ENCODE measurements at places on chromosomes 7 and 10.

DNA sequence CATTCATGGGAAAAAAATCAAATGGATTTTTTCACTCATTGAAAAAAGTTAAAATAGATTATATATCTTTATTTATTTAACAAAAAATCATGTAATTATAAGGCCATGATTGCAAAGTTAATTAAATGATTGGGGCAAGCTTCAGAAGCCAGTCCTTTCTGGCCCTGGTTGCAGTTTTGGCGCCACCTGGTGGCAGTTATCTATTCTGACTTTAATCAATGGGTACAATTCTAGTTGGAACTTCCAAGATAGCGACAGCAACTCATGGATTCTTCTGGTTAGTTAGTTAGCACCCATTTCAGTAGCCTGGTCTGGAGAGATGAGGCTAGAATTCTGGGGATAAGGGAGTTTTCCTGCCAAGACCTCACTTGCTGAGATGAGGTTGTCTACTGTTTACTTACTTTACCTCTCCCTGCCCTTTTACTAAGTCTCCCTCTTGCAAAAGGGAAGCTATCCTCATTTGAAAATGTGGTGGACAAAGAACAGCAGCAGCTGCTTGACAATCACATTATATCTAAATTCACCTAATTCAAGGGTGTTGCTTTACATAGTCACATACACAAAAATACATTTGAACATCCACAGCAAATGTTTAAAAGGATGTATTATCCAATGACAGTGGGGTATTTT, 42.3 kb downstream of the NOC3L start:
- peak; percentile 50 for DNase-seq

DNA sequence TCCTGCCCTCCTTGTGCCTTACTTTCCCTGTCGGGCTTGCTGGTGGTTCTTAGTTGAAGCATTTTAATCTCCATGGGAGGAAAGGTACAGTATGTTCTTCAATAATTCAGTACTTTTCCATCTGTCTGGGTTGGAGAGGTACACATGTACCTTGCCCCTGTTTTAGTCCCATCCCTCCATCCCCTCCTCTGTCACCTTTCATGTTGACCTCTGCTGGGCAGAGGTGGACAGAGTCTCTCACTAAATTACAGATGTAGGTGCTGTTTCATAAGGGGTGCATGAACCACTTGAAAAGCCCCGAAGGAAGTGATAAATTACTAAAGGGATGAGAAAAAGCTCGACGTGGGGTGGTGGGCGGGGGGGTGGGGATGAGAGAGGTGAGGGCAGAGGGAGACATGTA, 5.4 kb downstream of the AGFG2 start:
- no peak for DNase-seq

DNA sequence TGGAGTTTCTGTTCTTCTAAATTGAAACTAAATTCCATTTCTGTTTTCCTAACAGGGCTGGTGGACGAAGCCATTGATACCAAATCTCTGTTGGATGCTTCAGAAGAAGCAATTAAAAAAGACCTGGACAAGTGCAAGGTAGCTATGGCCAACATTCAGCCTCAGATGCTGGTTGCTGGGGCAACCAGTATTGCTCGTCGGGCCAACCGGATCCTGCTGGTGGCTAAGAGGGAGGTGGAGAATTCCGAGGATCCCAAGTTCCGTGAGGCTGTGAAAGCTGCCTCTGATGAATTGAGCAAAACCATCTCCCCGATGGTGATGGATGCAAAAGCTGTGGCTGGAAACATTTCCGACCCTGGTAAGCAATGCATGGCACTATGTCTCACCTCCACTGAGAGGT, 45.6 kb downstream of the AP3M1 start:
- no peak for DNase-seq

DNA sequence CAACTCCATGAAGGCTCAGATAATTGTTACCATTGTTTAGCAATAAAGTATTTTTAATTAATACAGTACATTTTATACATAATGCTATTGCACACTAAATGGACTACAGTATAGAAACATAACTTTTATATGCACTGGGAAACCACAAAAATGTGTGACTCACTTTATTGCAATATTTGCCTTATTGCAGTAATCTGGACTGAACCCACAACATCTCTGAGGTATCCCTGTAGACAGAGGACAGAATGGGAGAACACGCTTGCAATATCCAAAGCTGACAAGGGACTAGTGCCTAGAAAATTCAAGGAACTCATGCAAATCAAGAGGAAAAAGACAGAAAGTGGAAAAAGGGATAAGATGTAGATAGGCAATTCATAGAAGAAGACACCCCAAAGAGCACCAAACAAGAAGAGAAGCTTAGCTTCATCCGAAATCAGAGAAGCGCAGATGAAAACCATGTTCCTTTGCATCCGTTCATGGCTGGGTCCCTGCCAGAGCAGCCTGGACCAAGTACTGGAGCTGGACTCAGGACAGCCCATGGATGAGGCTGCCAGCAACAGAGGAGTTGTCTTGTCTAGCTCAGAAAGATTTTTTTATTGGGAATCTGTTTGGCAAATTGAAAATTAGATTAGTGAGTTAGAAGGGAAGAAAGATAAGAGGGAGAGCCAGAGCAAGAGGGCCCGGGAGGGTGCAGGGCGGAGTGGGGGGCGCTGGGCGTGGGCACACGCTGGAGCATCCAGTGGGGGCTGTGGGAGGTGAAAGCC, 16.0 kb upstream of the GALNTL5 start:
- DNase-seq = peak; percentile 85
